ENCODE measurements at places on chromosomes 1 and 21. TPM values are rescaled to one million over a fixed set of nuclear protein-coding genes. Genes with fewer than 3 reads are reported as not detected.

DCDC2B gene
- not detected for total RNA-seq

LY9 gene
- total RNA-seq: not detected

CD1E gene
- not detected for total RNA-seq

AKR7A3 gene
- not detected for total RNA-seq

LCE1C gene
- total RNA-seq: not detected

MAEL gene
- 0.87 TPM for total RNA-seq

CDC42SE1 gene
- total RNA-seq: 28.0 TPM

EXO1 gene
- 0.65 TPM for total RNA-seq

FCGR3A gene
- total RNA-seq: 31.4 TPM

RGS13 gene
- total RNA-seq: not detected

EVA1C gene
- total RNA-seq: 12.8 TPM

GPR37L1 gene
- total RNA-seq: 0.08 TPM

XCL1 gene
- total RNA-seq: 0.57 TPM

DNA sequence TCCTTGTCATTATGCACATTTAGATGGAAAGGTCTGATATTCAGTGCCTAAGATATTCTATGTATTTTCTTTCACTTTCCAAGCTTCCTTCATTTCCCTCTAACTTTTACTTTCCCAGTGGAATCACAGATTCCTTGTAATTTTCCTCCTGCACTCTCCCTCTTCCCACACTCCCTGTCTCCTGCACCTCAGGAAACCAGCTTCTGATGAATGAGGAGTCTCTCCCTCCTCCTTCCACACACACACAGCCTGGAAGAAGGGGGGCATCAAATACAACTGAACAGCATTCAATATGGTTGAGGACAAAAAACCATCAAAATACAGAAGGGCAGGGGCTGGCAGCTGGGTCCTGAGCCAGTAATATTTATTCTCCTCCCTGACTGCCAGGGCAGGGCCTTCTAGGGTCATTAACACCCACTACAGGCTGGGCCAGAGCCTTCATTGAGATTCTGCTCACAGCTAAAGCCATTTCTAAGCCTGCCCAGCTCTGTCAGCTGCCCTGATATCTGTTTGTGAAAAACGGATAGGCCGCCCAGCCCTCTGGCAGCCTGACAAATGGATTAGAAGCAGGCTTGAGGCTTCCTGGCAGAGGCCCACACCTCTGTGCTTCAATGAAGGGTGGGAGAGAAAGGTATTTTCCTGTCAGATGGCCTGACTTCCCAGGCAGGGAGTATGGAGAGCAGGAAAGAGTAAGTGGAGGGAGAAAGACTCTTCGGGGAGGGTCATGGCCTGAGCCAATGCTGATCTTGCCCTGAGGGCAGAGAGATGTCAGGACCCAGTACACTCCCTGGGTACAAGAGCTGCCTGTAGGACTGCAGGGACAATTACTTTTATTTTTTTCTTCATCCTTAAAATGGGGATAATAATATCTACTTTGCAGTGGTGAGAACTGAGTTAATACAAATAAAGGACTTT, 138.9 kb upstream of the SPATA6 start:
- DNase-seq: peak; percentile 76

GRCh38 chr1:65177457-65177856, 29.5 kb downstream of the AK4 start:
- DNase-seq: no peak

DNA sequence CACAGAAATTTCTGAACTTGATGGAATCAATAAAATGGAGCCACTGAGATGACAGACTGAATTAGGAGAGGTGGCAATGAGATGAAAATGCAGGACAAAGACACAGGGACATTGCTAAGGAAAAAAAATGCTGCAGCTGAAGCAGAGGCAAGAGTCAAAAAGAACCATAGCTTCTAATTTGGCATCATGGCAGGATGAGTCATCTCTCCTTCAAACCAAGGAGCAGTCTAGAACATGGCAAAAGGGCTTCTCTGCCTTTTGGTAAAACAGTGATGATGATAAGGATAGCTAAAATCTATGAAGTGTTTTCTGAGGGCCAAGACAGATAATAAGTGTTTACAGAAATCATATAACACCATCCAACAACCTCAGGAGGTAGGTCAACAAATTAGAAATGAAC, 16.8 kb downstream of the SLC19A2 start:
- DNase-seq: no peak

DNA sequence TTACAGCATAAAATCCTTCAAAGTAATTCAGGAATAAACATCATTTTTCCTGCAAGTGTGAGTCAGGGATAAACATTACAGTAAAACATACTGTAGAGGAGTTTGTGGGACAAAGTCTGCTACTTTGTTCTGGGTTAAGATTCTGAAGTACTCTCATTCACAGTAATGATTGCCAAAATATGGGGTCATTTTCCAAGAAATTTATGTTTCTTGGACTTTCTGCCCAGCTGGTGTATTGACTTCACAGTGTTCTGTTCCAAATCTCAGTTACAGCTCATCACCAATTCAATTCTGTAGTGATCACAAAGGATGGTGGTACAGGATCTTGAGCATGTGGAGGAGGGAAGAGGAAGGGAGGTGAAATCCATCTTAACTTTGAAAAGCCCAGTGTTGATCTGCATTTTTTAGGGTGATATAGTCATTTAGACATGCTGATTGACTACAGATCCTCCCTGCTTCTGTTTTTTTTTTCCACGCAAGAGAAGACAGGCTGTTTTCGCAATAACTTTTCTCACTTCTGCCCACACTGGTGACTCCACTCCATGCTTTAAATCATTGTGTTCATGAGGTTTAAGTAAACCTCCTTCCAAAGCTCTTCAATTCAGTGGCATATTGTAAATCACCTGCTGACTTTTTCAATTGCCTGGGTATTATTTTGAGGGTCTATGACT, 60.4 kb upstream of the C1orf53 start:
- no peak for DNase-seq

DNA sequence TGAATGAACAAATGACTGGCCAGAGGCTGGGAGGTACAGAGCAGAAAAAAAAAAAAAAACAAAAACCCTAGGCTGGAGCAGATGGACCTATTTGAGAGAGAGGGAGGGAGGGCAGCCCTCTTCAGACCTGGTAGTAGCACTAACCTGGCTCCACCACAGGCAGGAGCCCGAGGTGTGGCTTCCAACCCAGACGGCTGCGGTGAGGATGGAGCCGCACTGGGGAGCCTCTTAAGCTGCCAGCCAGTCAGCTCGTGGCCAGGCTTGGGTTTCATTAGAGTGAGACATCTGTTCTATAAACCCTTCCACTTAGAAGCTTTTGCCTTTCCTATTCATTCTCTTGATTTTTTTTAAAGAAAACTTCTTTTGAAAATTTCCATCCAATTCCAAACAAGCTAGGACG, 16.8 kb downstream of the LGR6 start:
- DNase-seq: no peak

DNA sequence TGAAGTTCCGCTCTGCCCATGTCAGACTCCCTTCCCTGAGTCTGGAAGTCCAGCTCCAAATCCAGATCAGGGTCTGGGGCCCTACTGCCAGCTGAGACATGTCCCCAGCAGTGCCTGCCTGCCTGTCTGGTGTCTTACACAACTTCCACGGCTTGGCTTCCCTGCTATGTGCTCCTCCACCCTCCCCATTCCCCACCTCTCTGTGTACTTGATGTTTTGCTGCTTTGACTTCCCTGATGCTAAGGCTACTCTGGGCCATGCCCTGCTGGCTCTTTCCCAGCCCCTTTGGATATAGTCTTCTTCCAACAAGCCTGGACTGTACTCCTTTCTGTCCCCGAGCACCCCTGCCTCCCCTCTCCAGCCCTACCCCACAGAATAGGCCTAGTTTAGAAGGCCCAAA, 7.3 kb downstream of the GJA5 start:
- DNase-seq: peak; percentile 60

GRCh38 chr1:63523738-63524137, 413 bp downstream of the EFCAB7 start:
- no peak for DNase-seq

- no peak for DNase-seq
These were observed 2.8 kb upstream of the C1orf210 start for GRCh38 chr1:43288058-43288784.

DNA sequence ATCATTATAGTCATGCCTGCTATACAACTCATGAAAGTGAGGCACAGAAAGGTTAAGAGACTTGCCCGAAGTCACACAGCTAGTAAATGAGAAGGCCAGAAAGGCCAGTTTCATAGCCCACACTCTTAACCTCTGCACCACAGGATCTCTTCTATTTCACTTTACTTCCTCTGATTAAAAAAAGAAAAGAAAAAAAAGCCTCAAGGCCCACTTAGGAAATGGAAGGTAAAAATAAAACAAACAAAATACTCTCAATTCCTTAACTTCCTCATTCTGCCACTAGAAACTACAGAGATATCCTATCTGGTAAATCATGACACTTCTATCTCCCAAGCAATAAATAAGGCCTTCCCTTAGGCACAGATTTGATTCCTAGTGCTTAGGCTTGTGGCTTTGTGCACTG, 7.6 kb upstream of the ENAH start:
- no peak for DNase-seq

GRCh38 chr1:226602186-226603021, 53.8 kb downstream of the STUM start:
- DNase-seq: peak; percentile 80

DNA sequence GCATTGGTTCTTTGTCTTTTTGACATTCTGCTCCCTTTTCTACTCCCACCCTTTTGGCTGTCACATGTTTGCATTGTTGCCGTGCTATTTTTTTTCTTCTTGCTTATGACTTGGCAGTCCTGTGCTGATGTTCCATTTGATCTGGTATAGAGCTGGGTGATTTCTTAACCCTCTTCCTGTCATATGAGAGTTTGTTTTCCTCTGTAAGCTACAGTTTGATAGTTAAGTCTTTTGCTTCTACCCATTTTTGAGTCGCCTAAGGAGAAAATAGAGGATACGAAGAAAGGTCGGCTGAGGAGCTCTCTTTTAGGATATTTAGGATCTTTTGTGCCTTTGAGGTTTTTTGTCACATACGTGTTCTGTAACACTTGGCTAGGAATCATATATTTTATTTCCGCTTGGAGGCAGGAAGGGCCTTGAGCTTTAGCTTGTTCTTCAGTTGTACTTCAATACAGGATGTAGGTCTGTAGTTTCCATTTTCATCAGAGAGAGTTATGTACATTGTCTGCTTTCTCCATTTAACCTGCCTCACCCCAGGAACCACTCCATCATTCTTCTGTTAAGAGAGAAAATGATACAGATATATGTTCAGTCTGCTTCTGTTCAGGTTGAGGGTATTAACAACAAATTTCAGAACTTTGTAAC, 150.7 kb downstream of the BACH1 start:
- DNase-seq: no peak

GRCh38 chr1:57234459-57234858, 189.4 kb downstream of the DAB1 start:
- no peak for DNase-seq

DNA sequence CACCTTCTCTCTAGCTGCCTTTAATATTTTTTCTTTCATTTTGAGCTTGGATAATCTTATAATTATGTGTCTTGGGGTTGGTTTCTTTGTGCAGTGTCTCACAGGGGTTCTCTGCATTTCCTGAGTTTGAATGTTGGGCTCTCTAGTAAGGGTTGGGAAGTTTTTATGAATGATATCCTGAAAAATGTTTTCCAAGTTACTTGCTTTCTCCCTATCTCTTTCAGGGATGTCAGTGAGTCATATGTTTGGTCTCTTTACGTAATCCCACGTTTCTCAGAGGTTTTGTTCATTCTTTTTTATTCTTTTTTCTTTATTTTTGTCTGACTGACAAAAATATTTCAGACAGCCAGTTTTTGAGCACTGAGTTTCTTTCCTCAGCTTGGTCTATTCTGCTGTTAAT, 55.4 kb upstream of the CCDC190 start:
- no peak for DNase-seq

GRCh38 chr1:223363856-223364684, at the start of gene SUSD4:
Gene SUSD4 (minus strand): TSS chr1:223364176. CDS start chr1:223363425, 751 bp downstream.
- no peak for DNase-seq

DNA sequence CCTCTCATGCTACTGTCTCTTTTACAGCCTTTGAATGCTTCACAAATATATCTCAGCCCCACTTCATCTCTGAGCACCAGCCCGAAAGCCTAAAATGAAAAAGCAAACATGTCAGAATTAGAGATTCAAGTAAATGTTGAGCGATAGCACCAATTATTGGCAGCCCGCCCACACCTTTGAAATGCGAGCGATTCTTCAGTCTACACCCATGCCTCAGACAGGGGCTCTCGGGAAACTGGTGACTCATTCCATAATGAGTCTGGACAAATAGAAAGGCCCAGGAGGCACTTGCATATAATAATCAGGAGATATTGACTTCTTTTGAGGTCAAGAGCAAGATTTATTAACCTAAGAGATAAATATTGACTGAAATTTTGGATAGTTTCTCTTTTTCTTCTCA, 487.3 kb upstream of the PTBP2 start:
- DNase-seq: no peak

DNA sequence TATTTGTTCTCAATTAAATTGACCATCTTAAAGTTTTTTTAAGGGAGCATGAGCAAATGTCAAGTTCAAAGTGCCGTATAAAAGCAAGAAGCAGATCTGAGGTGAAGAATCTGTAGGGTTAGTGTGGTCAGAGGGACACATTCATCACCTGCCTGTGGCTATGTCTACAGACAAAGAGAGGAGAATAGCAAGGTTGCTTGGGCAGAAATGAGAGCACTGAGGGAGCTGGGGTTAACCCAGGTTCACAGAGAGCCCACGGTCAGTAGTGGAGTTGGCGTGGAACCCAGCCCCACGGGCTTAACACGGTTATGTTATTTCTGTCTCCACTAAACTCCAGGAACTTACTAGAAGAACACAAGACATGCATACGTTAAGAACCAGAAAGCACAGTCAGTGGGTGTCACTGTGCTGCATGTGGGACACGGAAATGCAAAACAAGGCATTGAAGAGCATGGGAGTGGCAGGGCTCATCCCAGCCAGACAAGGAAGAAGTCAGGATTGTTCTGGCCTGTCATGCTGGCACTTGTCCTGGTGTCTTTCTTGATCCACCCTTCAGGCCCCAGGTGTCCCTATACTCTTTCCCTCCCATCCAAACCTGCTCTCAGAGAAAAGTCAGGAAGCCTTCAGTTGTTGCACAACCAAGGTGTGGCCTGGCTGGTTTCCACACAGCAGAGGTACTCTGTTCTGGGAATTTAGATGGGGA, 95.5 kb upstream of the IVNS1ABP start:
- no peak for DNase-seq

GRCh38 chr1:207619871-207620542, 24.9 kb upstream of the CR1L start:
- DNase-seq: no peak

- DNase-seq: no peak
These were observed 385.5 kb downstream of the SMYD3 start for GRCh38 chr1:246121533-246121932.

- no peak for DNase-seq
These were observed 72.0 kb upstream of the BACE2 start for GRCh38 chr21:41095983-41096382.

GRCh38 chr1:225504776-225505175, 76.9 kb upstream of the LBR start:
- DNase-seq: no peak
